OCI-LY7 (cell line): ENCODE measurements at places on chromosomes 5 and 9. TPM values are rescaled to one million over a fixed set of nuclear protein-coding genes. Genes with fewer than 3 reads are reported as not detected.

DNA sequence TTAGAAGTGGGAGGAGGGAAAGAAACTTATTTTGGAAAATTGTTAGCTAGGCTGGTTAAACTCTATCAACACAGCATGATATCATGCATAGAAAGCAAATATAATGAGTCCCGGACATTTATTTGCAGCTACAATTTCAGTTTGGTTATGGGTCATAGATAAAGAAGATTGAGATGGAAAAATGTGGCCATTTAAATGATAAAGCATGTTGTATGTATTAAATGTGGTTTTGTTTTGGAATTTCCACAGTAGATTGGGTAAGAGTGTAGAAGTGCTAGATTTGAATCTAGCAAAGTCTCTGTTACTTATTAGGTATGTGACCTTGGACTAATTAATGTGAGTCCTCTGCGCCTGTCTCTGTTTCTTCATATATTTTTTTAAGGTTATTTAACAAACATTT lies 217.4 kb downstream of the KDM4C start:
- DNase-seq: no peak

DNA sequence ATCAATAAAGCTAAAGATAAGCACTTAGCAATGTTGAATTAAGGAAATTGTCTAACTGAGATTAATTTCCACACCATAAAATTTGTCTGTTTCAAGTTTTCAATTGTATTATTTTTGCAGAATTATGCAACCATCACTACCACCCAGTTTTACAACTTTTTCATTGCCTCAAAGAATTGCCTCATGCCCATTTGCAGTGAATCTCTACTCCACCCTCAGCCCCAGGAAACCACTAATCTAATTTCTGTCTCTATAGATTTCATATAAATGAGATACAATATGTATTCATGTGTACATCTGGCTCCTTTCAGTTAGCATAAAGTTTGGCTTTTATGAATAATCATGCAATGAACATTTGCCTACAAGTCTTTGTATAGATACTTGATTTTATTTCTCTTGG lies 72.9 kb downstream of the PTCD2 start:
- DNase-seq: no peak

DNA sequence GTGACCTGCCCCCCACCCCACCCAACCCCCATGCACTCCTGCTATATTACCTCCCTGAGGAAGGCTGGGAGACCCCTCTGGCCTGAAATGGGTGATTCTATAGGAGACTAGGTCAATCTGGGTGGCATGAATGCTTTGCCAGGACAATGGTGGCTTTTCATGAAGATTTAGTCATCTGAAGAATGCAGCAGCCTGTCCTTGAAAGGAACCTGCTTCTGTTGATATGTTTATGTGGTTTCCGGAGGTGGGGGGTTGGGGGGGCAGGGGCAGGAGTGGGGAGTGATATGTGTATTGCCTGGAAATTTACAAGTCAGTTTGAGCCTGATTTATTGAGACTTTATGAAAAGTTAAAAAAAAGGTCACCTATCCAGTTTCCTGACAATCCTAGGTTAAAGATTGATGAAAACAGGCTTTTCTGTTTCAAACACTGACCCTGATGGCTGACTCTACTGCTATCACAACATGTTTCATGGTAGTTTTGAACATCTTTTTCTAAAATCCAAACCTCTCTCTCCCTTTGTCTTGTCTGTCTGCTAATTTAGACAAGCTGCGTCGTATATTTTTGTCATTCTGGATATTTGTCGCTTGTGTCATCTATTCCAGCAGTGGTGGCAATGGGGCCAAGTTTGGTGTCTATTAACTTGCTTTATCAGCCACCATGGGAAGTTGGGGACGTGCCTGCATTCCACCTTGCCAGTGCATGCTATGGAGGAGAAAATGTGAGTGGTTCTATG lies 153.7 kb upstream of the EGFLAM start:
- DNase-seq: no peak

DNA sequence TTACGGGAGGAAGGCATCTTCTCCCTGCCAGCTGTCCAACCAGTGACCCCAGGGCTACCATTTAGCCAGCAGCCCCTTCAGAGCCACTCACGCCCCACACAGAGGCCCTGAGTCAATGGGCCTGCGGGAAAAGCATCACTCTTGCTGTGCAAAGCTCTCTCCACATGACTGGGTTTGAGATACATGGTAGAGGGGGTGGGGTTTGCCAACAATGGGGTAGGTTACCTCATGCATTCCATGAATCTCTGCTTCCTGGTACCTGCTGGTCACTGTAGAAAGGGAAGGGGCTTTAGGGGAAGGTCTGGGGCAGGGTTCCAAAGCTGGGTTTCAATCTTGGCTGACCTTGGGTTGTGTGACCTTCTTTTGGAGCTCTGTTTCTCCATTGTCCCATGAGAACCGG lies 22.9 kb upstream of the TTLL11 start:
- DNase-seq: no peak

- DNase-seq: no peak
Measured at GRCh38 chr5:157608972-157609565, 33.5 kb upstream of the ADAM19 start.

DNA sequence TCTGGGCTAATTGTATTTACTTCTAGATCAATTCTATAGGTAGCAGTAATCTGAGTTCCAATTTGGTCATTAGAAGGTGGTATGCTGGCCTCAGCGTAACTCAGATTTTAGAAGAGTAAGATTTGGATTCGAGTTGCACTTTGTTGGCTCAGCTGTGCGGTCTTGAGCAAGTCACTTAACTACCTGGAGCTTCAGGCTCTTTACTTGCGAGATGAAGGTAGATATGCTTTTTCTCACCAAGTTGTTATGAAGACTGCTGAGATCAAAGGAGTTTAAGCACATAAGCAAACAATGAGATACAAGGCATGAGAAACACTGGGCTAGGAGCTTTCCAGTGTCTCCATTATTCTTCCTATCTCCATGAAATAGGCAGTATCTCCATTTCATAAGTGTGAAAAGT lies 133.8 kb upstream of the RANBP3L start:
- no peak for DNase-seq

DNA sequence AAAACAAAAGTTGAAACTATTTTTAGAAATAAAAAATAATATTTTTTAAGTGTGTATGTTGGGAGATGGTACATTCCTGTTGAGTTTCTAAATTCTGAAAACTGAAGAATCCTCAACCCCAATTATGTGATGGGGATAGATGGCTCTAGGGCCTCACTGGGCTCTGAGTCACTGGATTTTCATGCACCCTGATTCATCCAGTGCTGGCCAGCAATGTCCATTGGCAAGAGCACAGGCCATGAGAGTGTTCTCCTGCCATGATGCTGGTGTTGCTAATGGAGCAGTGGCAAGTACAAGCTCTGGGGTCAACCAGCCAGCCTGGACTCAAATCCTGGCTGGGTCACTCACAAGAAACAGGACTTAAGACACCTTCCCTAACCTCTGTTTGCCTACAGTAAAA lies 23.3 kb downstream of the SMIM23 start:
- DNase-seq: no peak

Gene CDH9
- total RNA-seq: not detected in 2 replicates

Gene PCDHGA2
- 0.74 and 1.1 TPM in 2 replicates for total RNA-seq
